ENCODE measurements at places on chromosomes 1 and 21.

GRCh38 chr1:62905309-62905708, 121.4 kb downstream of the ATG4C start:
- DNase-seq, result no peak

DNA sequence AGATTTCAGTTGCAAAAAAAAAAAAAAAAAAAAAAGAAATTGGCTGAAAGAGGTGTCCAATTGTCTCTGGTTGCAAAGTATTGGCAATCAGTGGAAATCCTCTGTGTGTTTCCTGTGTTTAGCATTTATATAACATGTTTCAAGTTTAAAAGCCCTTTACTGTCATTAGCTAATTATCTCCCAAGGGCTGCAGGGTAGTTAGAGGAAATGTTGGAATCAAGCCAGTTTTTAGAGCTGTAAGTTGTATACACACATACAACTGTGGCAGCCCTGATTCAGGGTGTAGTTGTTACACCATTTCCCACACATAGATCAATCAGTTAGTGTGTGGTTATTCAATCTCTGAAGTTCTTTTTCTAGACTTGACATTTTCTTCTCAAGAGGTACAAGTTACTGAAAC, 8.9 kb upstream of the ZNF326 start:
- DNase-seq, result no peak

GRCh38 chr1:165259706-165260428, 96.6 kb downstream of the LMX1A start:
- DNase-seq, result no peak

- no peak for DNase-seq
These were observed 58.9 kb upstream of the COL6A1 start for GRCh38 chr21:45922648-45923047.

DNA sequence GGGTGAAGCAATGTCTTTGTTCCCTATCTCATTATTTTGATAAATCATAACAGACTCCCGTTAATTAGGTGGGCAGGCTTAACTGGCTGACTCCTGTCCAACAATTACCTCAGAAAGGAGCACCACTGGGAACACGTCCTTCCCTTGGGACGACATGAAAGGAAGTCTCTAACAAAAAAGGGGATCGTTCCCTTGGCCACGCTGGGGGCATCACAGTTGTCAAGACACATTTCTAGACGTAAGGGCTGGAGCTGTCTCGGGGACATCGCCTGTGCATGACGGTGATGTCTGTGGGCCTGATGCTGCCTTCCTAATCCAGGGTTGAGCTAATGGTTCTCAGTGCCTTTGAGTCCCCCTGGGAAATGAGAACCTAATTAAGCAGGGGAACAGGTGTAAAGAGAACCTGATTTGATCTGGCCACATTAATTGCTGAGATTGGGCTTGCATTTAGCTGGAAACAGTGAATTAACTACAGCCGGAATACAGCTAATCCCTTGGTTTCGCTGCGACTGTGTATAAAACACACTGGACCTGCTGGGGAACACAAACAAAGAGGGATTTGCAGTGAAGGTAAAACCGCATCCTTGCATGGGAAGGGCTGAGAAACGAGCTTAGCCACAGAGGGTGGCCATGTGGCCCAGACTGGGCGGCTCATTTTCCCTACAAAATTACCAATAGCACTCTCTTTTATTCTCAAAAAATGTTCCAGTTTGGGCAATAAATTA, 111.8 kb downstream of the MRPS6 start:
- DNase-seq, result no peak

- no peak for DNase-seq
These were observed 14.4 kb downstream of the S100A16 start for GRCh38 chr1:153598309-153599172.

DNA sequence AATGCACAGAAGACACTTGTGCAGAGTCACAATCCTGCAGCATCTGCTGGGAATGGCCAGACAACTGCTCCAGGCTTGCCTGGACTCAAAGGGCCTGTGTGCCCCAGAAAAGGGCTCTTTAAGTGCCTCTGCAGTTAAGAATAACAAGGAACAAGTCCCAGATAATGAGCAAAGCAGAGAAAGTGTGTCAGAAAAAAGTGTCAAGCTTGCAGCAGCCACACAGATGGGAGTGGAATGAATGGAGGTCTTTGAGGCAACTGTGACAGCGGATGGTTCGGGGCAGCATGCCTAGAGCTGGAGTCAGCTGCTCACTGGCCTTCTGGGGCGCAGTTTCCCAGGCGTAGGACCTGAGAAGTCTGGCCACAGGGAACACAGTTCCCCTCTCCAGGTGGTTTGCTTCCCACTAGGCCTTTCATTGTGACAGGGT, 5.1 kb downstream of the PARP1 start:
- no peak for DNase-seq

GRCh38 chr1:239527051-239527693, 140.8 kb downstream of the CHRM3 start:
- no peak for DNase-seq

- DNase-seq, result no peak
These were observed 265.5 kb downstream of the GRIK1 start for GRCh38 chr21:29674343-29674742.

- DNase-seq, result no peak
These were observed 68.8 kb upstream of the ST6GALNAC3 start for GRCh38 chr1:76005765-76006164.

GRCh38 chr1:186653312-186653711, 26.9 kb downstream of the PTGS2 start:
- DNase-seq, result no peak

DNA sequence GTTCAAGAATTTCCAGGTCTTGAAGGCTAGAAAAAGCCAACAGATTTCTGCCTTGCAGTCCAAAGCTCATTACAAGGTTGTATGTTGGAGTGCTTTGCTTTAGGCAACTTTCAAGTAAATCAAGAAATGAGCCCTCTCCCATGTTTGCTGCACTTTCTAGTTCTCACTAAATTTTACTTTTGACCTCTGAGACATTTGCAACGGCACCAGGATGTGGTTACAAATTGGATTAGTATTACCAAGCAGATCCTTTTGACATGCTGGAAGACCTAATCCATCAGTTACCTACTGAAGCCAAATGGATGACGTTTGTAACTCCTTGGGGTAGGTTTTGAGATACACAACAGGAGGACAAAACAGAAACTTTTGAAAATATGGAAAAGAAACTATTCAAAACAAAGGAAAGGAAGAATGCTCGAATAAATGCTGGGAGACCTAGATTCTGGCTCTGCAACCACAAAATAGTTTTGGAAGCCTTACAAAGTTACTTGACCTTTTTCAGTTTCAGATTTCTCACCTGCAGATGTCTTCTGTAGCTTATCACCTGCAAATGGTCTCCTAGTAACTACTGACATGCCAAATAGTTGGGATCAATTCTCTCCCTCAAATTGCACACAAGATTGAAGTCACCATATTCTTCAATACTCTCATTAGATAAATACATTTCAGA, 251.7 kb upstream of the ADGRL2 start:
- DNase-seq, result no peak
